ENCODE measurements at places on chromosomes 13 and 19.

- DNase-seq, result no peak
These were observed 429.4 kb downstream of the TBC1D4 start for GRCh38 chr13:75052616-75053015.

- no peak for DNase-seq
These were observed 27.7 kb downstream of the MEIS3 start for GRCh38 chr19:47391510-47392223.

DNA sequence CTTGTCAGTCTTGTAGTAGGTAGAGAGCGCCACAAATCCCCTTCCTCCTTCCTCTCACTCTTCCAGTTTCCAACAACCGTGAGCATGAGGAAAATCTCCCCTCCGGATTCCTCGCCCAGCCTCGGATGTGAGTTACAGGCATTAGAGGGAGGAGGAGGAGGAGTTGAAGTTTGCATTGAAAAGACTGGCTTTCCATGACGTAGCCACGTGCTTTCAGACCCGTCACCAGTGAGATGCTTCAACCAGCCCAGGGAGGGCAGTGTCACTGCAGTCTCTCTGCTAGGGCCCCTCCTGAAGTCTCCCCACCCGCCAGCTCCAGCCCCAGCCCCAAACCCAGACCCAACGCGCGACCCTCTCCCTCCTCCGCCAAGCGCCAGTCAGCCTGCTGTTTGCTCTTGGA lies 442 bp upstream of the FGF14 start:
- peak; percentile 65 for DNase-seq

- DNase-seq, result no peak
These were observed 18.7 kb upstream of the SPRYD7 start for GRCh38 chr13:49954674-49955455.

GRCh38 chr19:51690454-51691073 lies 2.6 kb upstream of the SPACA6 start:
- peak; percentile 82 for DNase-seq

GRCh38 chr13:98201189-98201588 lies 24.1 kb upstream of the RNF113B start:
- no peak for DNase-seq

DNA sequence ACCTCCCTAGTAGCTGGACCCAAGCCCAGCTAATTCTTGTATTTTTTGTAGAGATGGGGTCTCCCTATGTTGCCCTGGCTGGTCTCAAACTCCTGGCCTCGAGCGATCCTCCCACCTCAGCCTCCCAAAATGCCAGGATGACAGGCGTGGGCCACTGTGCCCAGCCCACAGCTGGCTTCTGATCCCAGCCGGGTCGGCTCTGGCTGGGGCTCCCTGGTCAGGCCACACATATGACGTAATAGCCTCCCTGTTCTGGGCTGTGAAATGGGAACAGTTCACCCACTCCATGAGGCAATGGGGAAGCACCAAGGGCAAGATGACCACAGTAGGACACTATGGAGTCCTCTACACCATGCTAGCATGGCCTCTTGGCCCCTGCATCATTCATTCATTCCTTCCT lies 41.1 kb downstream of the TINCR start:
- no peak for DNase-seq

- no peak for DNase-seq
These were observed 87.1 kb upstream of the FNDC3A start for GRCh38 chr13:48888613-48889012.

GRCh38 chr13:44395976-44396694 lies 22.5 kb downstream of the SERP2 start:
- peak; percentile 3 for DNase-seq

DNA sequence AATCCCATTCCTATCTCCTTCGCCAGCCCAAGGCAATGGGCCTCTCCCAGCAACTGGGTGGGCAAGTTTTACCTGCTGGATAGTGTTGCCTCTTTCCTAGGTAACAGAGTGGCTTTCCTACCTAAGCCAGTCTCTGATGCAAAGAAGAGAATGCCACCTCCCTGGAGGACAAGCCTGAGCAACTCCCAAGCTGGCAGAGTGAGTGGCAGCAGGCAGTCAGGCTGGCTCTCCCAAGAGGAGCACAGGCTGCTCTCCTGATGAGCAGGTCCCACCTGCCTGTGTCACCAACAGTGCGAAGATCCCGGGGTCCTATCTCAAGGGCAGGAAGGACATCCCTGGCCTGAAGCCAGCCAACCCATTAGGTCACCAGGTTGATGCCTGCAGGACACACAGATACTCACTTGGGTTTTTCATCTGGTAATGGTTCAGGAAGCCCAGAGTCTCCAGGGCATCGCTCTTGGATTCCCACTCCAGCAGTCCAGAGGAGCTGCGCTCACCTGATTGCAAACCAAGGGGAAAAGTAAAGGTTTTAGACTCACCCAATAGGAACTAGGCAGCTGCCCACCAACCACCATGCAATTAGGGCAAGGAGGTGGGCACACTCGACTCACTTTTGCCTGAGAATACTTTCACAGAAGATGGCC lies 5.5 kb upstream of the ECH1 start:
- no peak for DNase-seq

GRCh38 chr19:30089086-30089665 lies 147.1 kb downstream of the URI1 start:
- DNase-seq, result no peak

DNA sequence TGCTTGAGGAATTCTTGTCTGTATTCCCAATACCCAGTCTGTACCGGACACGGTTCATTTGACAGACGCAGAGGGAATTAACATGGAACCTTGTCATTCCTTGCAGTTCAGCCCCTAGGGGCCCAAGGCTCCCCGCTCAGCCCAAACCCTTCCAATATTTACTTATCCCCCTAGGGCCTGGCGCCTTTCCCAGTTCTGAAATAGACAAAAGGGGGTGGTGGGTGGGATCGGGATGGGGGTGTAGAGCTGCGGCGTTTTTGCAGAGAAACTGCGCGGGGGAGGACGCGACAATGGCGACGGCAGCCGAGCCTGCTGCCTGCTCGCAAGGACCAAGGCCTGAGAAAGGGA lies 583 bp downstream of the AKAP8L start:
- no peak for DNase-seq

GRCh38 chr19:28864024-28864503 lies 348.9 kb downstream of the UQCRFS1 start:
- no peak for DNase-seq

GRCh38 chr13:84896128-84896527 lies 903.1 kb downstream of the SLITRK6 start:
- DNase-seq, result no peak

- no peak for DNase-seq
These were observed 96.8 kb downstream of the ATP8A2 start for GRCh38 chr13:25468325-25469168.

DNA sequence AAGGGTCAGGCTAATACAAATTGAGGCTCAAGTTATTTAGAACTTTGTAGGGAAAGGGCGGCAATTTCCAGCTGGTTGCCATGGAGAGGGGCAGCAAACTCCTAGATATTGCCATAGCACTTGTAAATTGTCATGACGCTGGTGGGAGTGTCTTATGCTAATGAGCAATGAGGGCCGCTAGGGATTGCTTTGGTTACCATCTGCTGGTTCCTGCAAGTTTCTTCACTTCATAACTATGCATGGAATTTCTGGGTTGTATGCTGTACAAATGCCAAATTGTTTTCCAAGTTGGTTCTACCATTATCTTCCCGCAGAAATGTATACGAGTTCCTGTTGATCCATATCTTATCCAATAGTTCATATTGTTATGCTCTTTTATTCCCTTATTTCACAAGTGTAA lies 1339.4 kb downstream of the EFNB2 start:
- DNase-seq, result no peak

GRCh38 chr19:2986951-2987524 lies 9.7 kb downstream of the TLE6 start:
- DNase-seq, result no peak

- DNase-seq, result no peak
These were observed 14.0 kb downstream of the GNA15 start for GRCh38 chr19:3149526-3150505.

DNA sequence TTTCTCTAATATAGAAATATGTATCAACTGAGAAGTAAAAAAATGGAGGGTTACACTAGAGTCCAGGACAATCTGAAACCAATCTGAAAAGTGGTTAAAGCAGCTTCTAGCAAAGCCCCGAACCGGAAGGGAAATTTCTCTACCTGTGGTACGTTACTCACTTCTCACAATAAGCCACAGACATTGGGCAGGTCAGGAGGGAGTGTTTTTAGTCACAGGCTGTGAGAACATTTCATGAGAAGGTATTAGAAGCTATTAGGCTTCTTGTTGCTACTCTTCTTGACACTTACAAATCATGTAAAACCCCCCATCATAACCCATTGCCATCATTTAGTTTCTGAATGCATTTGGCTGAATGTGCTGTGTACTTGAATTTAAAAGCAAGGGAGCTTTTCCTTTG lies 120.9 kb downstream of the NUFIP1 start:
- DNase-seq, result peak; percentile 1

GRCh38 chr13:99656844-99657381 lies 155.6 kb downstream of the TM9SF2 start:
- no peak for DNase-seq

- no peak for DNase-seq
These were observed 7.3 kb downstream of the IFNL3 start for GRCh38 chr19:39237200-39238184.

GRCh38 chr13:37226971-37227370 lies 121.5 kb upstream of the CSNK1A1L start:
- no peak for DNase-seq

DNA sequence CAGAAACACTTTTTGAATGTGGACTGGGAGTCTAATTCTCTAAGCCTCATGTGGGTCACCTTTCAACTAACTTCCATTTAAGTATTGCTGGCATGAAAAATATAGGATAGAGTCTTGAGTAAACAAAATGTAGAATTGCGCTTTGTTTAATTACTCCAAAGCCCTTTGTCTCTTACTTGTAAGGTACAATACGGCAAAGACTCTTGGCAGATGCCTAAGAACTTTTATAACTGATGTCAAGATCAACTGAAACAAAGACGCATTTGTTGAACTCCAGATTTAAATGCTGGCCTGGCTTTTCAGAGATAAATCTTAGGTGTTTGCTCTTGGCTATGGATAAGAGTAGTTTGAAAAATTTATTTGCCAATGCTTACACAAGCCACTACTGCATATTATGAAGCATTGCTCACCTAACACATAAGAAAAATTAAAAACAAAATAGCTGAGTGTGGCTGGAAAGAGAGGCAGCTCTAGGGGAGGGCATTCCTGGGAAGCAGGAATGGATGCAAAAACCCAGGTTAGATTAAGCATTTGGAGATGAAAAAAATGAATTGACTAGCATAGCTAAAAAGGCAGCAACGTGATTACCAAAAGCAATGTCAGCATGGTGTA lies 107.3 kb upstream of the STARD13 start:
- no peak for DNase-seq

GRCh38 chr13:72983085-72983768 lies 75.6 kb upstream of the KLF5 start:
- no peak for DNase-seq

DNA sequence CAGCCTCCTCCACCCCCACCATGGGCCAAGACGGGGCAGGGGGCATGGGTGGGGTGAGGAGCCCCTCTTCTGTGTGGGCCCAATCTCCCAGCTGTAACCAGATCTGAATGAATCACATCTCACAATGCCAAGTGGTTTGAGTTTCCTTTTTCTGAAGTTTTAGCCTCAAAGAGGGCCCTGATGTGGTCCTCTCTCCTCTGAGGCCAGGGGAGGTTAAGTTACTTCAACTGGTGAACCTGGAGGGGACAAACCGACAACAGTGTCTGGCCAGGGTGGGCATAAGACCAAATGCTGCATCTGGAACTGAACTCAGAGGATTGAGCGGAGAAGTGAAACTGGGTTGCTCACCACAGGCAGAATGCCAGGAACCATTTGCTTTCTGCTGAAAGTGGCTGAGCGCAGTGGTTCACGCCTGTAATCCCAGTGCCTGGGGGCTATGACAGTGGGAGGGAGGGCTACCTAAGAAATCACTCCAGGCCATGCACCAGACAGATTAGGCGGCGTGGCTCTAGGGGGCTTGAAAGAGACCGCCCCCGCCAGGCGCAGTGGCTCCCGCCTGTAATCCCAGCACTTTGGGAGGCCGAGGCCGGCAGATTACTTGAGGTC lies 15.4 kb upstream of the IRGC start:
- DNase-seq, result no peak

DNA sequence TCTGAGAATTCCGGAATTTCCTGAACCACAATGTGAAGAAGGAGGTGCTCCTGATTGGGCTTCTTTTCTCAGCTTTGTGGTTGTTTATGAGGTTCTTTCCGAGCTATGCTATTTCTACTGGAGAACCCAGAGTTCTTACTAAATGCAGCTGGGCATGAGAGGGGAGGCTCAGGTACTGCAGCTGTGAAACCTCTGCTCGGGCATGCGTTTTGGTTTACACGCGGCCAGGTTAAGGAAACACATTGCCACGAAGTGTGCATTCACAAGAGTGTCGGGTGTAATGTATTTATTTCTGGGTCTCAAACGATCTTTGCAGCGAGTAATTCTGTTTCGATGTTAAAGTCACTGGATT lies 661 bp upstream of the MIR17HG start:
- no peak for DNase-seq

- DNase-seq, result no peak
These were observed 5.1 kb downstream of the SLC7A9 start for GRCh38 chr19:32864318-32865007.

- DNase-seq, result no peak
These were observed 12.7 kb downstream of the EHD2 start for GRCh38 chr19:47725759-47726401.

GRCh38 chr19:36059180-36059910 lies 4.6 kb downstream of the WDR62 start:
- no peak for DNase-seq

- peak; percentile 56 for DNase-seq
These were observed 83.0 kb upstream of the TM9SF2 start for GRCh38 chr13:99418103-99418842.

DNA sequence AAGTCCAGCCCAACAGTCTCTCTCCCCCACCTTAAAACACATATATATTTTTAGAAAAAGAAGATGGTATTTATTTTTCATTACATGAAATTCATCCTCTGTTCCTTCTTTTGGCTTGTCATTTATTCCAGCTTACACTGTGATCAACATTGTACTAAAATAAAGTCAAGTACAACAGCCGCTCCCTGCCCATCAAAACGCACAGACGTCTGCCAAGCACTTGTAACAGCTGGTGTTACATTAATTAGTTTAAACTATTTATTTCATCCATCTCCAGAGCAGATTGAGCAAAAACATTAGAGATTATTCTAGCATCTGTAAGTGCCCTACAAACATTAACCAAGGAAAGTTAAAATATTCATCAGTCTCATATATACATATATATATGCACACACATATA lies 350.5 kb downstream of the DACH1 start:
- no peak for DNase-seq

Data from ascending aorta (tissue), 2 donors.